ENCODE measurements at places on chromosomes 6 and 20.
A peak's percentile ranks its signal among the peaks of the same experiment; 100 is the strongest.

GRCh38 chr6:108736832-108737231 lies 111.4 kb upstream of the ARMC2 start:
- DNase-seq = no peak

GRCh38 chr6:106373502-106374239 lies 13.2 kb downstream of the CRYBG1 start:
- DNase-seq = no peak

DNA sequence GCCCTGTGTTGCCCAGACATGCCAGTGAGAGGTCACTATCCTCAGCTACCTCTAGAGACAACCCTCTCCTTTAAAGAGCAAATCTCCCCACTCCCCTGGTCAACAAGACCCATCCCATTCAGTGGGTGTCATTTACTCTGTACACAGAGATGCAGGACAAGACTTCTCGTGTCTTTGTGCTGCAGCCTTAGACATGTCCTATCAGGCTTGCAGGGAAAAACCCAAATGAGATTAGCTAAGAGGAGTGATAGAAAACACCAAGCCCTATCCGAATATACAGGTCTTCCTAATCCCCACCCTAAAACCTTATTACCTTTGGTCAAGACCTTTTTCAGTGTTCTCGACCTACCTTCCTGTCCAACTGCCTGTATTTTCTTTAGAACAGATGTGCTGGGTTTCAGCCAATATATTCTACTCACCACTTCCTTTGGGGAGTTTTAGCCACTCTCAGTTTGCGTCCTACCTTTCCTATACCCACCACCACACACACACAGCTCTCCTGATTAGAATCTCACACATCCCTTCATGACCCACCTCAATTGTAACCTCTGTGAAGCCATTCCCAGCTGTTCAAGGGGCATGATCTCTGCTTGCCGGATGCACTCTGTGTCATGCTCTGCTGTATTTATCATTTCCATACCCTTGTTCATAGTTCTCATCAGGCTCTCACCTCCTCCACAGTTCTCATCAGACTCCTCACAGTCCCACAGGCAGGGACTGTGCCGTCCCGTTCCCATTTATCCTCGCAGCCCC lies 39.7 kb downstream of the TRAM2 start:
- no peak for DNase-seq

DNA sequence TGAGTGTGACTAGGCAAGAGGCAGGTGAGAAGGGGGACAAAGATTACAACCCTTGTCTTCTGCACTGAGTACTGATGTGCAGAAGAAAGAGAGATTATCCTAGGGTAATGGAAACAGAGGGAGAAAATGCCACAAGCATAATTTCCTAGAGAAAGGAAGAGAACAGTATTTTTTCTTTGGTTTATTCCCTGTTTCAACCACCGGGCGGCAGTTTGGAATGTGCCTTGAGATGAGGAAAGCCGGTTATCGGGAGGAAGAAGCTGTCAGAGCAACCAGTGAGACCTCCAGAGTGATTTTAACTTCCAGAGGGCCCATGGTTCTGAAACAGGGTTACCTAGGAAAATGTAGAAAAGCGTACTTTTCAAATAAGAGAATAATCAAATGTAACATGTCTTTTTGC lies 121.4 kb downstream of the REV3L start:
- DNase-seq = no peak

DNA sequence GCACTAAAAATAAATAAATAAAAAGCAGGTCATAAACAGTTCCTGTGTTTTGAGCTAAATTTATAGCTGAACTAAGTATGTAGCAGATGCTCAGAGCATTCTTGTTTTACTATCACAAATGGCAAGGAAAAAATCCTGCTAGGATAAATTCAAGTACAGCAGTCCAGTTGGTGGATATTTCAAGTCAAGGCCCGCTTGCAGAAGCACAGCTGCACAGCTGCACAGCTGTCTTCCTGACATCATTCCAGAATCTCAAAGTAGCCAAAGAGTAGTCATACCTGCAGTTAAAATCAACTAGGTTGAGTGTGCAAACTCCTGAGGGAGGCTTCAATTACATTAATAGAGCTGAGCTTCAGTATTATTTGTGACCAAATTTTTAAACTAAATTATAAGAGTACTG lies 297.7 kb upstream of the MANEA start:
- no peak for DNase-seq

GRCh38 chr6:42197555-42198362 lies 3.0 kb upstream of the GUCA1B start:
- no peak for DNase-seq

DNA sequence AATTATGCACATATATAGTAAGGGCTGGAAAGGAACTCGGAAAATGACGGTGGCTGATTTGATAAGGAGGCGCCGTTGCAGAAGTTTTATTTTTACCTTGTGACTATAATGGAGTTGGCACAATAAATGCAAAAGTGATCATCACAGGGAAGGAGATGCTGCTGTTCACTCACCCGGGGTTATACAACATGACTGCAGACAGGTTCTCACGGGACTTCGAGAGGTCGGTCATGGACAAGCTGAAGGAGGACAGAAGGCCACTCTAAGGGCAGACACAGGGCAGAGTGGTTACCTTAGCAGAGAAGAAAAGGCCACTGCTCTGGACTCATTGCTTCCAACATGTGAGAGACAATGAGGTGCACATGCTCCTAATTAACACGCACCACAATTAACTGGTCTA lies 168.6 kb downstream of the KIF16B start:
- no peak for DNase-seq

- DNase-seq = no peak
Observed at GRCh38 chr20:57332105-57333089, 2.8 kb downstream of the SPO11 start.

DNA sequence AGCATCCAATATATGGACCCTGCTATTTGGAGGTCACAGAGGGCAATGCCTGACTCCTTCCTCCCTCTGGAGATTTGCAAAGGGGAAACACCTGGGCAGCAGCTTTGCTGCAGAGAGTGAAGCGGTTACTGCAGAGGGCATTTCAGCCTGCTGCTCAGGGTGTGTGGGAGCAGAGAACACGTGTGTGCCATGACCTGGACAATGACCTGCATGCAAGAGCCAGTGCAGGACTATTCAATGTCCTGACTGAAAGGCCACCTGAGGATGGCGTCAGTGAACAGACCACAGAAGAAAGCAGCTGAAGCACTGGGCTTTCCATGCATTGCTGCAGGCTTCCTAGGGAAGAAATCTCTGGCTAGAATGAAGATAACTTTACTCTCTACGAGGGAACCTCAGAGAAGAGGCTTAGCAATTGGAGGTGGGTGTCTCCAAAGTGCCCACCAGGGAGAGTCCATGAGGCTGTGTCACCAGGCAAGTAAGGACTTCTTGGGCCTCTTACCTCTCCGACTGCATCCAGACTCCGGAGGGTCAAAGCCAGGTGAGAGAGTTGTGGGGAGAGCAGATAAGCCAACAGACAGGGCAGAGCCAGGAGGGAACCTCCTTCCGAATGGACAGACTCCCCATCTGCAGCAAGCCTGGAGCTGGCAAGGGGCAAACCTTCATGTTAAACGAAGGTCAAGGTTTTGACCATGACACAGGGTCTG lies 52.9 kb upstream of the PMEPA1 start:
- no peak for DNase-seq

DNA sequence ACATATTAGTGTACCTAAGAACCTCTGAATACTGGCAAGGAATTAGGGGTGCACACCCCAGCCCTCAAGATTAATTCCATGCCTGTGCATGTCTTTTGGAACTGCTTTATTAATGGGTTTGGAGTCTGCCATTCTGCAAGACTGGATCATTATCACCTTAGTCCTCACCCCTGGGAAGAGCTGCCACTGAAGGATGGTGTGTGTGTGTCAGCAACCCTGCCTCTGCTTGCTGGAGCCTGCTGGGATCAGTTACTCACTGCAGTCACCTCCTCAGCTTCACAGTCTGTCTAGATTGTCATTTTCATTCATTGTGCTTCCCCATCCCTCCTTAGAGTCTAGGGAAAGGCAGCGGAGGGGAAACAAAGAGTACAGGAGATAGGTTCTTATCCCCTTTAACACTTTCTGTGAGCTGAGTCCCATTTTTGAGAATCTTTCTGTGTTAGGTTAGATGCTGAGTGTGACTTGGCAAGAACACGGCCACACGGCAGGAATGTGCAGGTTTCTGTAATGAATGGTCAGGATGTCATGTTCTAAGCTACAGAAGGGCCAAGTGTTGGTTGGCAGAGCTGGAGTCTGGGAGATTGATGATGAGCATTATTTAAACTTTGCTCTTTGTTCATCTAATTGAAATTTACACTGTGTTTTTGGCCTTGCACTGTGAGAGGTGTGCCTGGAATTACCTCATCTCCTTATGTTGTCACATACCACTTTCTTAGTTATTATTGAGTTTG lies 21.1 kb downstream of the GHRH start:
- DNase-seq = no peak

- DNase-seq = no peak
Observed at GRCh38 chr6:19699932-19700331, 137.2 kb upstream of the ID4 start.

DNA sequence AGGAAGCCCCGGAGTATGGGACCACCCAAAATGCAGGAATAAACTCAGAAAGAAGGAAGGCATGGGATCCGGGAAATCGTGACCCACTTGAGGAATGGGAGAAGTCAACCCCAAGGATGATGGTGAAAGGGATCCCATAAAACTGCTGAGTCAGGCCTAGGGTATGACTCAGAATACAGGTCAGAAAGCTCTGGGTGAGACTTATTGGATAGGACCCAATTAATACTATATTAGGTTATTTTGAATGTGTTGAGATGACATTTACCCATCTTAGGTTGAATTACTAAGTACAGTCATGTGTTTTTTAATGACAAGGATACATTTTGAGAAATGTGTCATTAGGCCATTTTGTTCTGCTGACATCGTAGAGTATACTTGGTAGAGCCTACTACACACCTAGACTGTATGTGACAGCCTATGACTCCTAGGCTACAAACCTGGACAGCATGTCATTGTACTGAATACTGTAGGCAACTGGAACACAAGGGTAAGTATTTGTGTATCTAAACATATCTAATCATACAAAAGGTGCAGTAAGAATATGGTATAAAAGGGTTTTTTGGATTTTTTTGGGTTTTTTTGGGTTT lies 17.1 kb upstream of the HIVEP1 start:
- no peak for DNase-seq

GRCh38 chr6:31639449-31639861 lies 13.0 kb downstream of the BAG6 start:
- no peak for DNase-seq

- DNase-seq = no peak
Observed at GRCh38 chr6:137767911-137768690, 99.0 kb upstream of the TNFAIP3 start.

DNA sequence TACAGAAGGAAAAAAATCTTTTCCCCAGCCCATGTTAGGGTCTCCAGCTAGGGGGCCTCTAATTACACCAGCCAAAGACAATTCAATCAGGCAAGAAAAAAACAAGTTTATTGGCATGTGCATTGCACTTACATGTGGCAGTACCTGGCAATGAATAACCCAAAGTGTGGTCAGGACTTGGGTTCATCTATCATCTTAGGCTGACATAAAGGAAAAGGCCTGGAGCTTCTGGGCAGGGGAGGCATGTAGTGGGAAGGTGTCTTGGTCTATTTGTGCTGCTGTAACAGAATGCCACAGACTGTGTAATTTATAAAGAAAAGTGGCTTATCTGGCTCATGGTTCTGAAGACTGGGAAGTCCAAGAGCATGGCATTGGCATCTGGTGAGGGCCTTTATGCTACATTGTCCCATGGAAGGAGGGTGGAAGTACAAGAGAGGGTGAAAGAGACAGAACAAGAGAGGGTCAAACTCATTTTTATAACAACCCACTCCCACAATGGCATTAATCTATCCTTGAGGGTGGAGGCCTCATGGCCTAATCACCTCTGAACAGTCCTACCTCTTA lies 4.4 kb upstream of the PYGB start:
- DNase-seq = no peak

DNA sequence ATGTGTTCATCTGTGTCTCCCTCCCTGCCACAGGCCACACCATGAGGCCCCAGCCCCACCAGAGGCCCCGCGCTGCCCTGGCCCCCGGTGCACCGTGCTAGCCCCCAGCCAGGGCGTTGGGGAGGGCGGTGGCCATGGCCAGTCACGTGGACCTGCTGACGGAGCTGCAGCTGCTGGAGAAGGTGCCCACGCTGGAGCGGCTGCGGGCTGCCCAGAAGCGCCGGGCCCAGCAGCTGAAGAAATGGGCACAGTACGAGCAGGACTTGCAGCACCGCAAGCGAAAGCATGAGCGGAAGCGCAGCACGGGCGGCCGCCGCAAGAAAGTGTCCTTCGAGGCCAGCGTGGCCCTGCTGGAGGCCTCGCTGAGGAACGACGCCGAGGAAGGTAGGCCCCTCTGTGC lies 30.3 kb downstream of the PPP1R16B start:
- DNase-seq = no peak

- DNase-seq = no peak
Observed at GRCh38 chr20:3084283-3084985, at the start of gene AVP. Gene AVP (minus strand): TSS chr20:3084724. CDS start chr20:3084674, 50 bp downstream.

GRCh38 chr6:164927288-164928056 lies 381.9 kb downstream of the C6orf118 start:
- DNase-seq = peak; percentile 62
